Activated naive CD4-positive, alpha-beta T cell (primary cell): ENCODE measurements at places on chromosomes 5 and 9.

DNA sequence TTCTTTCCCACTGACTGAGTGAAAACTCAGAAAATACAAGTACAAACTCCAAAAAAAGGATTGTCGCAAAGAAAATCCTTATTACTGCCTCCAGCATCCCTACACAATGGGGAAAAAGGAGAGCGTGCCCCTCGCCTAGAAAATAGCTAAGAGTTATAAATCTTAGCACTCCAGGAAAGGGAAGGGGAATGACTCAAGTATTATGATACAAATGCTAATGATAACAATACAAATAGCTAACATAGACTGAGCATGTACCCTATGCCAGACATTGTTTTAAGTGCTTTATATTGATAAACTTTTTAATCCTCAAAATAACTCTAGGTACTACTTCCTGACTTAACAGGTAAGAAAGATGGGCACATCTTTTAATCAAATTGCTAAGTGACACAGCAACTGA lies 70.8 kb upstream of the VCAN start:
- no peak for DNase-seq

- no peak for DNase-seq
These were observed 13.5 kb upstream of the BARX1 start for GRCh38 chr9:93968451-93969327.

GRCh38 chr9:117021906-117022305 lies 334.8 kb downstream of the TRIM32 start:
- no peak for DNase-seq

DNA sequence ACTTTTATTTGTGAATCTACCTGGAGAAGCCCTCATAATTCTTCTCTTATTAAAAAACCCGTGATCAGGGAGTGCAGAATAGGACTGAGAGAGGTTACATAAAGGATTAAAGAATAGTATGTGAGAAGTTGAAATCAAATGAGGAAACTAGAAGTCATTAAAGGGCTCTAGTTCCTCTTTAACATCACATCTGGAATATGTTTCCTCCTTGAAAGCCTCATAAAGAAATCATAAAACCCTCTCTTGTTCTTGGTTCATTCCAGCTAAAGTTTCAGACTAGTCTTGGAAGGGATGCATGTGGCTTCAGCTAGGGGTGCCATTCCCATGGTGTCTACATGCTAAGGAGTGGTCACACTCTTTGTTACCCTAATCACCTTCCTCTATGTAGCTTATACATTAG lies 5.7 kb upstream of the C5orf46 start:
- no peak for DNase-seq

DNA sequence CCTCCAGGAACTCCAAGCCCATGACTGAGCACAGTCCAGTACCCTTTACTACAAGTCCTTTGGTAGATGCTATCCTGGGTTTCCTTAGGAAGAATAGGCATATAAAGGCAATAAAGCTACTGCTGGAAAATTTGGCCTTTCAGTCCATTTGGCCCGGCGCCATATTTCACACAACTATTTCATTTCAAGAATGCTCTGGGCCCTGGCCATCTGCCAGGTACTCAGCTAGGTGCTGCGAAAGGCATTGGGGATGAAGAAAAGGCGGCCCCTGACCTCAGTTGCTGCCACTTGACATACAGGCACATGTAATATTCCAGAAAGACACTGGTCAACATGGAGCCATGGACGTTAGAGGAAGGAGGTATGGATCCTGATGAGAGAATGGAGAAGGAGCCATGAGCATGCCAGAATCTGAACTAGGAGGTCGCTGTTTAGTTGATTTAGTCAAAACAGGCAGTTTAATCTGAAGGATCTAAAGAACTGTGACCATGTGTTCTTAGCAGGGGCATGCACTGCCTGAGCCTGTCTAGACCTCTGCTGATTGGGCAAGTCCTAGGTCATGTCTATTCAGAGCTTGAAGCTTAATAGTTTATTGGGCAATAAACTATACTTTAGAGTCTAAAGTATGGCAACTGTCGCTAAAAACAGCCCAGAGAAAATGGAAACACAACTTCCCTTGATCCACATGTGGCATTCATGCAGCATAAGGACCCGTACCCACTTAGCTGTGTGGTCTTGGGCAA lies 149.3 kb downstream of the MELK start:
- DNase-seq = no peak

DNA sequence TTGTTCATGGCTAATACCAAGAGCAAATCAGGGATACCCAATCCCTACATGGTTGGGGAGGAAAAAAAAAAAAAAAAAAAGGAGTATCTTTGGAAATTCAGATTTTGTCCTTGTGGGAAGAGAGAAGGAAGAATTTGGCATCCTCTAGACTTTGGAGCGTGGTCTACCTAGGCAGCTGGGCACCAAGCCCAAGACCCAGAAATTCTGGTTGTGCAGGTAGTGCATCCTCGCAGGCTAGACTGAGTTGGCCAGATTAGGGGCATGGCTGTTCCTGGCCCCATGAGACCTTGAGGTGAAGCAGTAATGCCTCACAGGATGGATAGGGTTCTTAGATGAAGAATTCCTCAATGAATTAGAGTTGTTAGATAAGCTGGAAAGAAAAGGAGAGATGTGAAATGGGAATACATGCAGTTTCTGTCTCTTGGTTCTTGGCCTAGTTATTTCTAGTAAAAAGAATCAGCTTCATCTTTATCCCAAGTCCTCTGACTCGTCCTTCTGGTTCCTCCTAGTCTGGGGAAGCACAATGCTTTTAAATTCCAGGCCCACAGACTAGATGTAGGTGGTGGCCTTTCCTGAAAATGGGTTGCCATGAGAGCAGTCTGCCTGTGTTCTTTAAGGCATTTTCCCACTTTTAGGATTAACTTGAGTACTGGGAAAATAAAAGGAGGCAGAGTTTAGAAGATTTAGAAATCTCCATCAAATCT lies 140.5 kb upstream of the RUSC2 start:
- no peak for DNase-seq

- DNase-seq = no peak
These were observed 95.7 kb downstream of the ANKH start for GRCh38 chr5:14775857-14776256.

GRCh38 chr5:38613992-38614836 lies 57.8 kb upstream of the LIFR start:
- DNase-seq = no peak

- DNase-seq = no peak
These were observed 22.6 kb downstream of the CLPTM1L start for GRCh38 chr5:1322036-1322900.

GRCh38 chr9:75814667-75815066 lies 75.8 kb upstream of the PCSK5 start:
- DNase-seq = no peak

DNA sequence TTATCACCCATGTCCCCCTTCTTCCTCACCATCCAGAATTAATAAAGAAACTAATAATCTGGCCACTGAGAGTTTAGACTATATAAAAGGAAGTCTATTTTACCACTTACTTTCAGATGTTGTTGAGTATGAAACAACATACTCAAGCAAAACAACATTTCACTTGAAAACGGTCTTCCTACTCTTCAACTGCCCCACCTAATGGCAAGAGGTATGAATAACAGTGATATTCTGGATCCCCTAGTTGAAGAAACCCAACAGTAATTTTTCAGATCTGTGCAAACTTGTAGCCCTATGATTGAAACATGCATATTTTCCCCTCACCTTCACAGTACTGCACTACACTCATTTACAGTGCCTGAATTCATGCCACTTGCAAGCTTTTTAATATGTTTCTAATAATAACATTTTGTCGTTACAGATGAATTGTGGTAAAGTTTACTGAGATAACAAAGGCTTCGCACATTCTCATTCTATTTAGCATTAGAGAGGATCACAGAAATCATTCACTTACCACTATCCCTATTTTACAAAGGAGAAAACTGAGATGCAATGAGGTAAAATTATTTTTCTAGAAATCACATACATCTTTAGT lies 267.9 kb upstream of the PDE4D start:
- no peak for DNase-seq

DNA sequence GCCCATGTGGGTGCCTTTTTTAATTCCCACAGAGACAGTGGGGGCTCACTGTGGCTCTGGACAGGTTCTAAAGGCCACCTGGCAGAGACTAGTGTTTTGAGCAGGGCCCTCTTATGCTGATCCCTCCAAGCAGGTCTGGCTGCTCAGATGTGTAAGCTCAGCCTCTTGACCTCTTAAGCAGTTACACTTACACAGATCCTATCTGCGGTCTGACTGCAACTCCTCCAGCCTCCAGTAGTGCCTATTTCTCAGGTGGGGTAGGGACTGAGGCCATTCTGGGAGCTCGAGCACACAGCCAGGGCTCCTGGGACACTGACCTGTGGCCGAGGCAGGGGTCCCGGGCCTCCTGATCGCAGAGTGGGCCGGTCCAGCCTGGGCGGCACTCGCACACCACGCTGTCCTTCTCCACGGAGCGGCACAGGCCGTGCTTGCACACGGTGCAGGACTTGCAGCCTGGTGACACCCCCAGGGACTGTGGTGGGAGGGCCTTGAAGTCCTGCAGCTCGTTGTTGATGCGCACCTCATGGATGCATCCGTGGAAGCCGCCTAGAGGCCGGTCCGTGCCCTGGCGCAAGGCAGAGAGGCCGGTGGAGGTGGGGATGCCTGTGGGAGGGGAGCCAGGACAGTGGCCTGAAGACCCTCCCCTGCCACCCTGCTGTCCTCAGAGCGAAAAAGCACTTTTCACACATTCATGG lies 91.9 kb upstream of the PANK3 start:
- no peak for DNase-seq

DNA sequence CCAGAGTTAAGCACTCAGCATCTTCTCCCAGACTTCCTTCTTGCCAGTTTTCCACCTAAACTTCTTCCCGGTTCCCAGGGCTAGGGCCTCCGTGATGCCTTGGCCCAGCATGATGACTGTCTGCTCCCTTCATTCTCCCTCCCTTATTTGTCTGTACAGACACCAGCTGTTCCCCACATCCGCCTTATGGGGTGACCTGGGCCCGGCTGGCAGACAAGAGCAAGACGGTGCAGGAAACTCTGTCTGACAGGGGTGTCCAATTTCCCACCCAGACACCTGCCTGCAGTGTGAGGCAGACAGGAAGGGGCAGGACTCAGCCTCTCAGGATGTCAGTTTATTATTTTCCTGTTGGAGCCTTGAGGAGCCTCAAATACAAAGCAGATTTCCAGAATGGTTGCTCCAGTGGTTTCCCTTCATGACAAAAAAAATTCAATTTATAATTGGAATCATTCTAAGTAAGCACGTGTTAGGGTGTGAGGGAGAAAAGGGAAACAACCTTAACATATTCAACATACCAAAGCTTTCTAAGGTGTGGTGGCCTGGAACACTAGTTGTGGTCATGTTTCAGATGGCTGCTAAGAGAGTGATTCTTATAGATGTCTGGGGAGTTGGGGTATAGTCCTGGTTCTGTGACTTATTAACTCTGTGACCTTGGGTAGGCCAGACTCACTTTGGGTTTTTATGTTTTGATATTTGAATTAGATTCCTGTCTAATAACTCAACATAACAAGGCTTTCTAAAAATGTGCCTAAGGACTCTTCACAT lies 234.5 kb downstream of the PAPPA start:
- DNase-seq = no peak

DNA sequence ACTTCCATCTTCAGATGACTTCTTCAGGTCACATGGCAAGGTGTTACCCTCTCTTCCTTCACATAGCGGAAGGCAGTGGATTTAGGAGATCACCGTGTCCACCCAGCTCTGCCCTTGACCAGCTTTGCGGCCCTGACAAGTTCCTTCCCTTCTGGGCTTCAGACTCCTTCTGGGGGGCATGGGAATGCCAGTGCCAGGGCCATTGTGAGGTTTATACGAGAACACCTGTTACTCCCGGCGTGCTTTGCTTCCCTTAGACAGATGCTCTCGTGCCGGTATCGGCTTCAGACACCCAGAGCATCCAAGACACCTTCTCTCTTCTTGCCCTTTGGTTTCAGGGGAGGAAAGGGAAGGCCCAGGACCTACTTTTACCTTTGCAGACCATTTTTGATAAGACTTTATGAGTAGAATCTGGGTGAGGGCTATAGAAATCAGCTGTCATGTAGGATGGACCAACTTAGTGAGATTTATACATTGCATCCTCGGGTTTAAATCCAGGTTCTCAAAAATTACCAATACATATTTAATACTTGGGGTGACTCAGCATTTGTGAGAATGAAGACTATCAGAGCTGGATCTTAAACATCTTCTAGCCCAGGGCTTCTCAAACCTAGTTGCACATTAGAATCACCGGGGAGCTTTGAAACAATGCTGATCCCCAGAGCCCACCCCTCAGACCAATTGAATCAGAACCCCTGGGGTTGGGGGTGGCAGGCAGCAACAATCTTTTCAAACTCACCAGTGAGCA lies 138.2 kb downstream of the MVB12B start:
- DNase-seq = no peak

DNA sequence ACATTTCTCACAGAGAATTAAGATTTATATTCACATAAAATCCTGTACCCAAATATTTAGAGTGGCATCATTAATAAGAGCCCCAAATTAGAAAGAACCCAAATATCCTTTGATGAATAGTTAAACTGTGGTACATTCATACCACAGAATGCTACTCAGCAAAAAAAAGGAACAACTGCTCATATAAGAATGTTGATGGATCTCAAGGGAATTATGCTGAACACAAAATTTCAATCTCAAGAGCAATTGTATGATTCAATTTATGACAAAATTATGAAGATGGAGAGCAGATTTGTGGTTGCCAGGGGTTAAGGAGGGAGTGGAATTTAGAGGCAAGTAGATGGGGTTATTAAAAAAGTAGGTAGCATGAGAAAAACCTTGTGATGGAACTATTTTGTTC lies 4.5 kb upstream of the PAIP1 start:
- no peak for DNase-seq

GRCh38 chr5:54305737-54306136 lies 4.6 kb downstream of the ARL15 start:
- DNase-seq = no peak

DNA sequence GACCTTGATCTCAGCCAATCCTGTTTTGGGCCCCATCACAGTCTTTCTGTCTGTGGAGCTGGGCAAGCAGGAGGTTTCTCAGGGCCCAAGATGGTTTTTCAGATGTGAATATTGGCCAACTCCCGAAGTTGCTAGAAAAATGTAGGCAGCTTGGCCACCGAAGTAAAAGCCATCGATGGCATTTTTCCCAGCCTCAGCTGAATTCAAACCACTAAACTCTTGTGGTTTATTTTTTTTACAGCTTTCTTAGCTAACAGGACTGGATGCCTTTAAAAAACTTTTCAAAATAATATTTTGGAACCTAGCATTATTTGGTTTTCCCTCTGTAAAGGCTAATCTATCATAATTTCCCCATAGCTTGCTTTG lies 102.5 kb upstream of the ERCC6L2 start:
- no peak for DNase-seq
